ENCODE measurements at places on chromosomes 1 and 21.

DNA sequence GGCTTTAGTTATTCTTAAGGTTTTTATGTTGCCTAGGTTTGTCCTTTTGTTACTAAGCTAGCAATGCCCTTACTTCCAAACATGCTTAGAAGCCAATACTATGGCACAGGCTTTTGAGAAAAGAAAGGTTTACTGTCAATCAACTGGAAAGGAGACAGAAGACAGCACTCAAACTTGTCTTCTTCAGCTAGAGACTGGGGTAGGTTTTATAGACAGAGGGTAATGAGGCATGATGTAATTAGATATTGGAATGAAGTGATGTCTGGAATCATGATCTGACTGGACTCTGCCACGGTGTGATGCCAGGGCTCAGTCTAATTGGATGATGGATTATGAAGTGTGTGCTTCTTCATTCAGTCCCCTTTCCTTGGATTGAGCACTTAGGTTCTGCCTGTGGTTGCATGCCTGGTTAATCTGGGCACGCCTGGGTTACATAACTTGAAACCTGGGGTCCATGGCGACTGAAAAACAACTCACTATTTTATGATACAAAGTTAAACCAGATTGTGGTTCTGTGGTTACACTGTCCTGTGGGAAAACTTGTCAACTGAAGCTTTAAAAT, 625.8 kb downstream of the BRINP3 start:
- DNase-seq: no peak

GRCh38 chr21:42608446-42608845, 45.0 kb upstream of the PDE9A start:
- no peak for DNase-seq

DNA sequence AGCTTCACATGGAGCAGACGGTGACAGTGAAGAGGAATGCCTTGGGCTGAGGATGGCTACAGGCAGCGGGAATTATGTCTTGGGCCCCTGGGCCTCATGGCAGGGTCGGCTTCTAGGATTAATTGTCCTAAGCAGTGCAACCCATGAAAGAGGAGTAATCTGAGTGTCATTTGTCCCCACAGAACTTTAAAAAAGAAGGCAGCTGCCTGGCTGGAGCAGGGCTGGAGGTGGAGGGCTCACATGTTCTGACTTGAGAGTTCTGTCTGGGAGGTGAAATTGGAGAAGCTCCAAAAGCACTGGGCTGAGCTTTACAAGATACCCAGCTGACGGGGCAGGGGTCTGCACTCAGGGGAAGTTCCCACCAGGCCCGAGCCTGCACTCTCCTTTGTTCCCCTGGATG, 22.6 kb downstream of the CACNA1S start:
- no peak for DNase-seq

DNA sequence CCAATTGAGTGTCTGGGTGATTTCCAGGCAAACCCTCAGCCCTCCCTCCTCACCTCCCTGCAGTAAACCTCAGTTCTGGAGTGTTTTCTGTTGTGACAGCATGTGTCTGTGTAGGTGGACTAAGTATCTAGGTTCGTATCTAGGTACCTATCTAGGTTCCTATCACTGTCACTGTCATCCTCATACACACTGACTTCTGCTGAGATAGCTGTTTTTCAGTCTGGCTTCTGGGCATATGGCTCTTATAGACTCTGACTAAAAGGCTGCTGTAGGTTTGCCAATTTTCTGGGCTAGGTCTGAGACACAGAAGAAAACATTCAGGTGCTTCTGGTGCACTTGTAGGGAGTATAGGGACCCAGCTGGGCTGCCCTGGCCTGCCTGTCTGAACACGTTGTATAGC, 8.1 kb upstream of the TRIM67 start:
- DNase-seq: no peak

DNA sequence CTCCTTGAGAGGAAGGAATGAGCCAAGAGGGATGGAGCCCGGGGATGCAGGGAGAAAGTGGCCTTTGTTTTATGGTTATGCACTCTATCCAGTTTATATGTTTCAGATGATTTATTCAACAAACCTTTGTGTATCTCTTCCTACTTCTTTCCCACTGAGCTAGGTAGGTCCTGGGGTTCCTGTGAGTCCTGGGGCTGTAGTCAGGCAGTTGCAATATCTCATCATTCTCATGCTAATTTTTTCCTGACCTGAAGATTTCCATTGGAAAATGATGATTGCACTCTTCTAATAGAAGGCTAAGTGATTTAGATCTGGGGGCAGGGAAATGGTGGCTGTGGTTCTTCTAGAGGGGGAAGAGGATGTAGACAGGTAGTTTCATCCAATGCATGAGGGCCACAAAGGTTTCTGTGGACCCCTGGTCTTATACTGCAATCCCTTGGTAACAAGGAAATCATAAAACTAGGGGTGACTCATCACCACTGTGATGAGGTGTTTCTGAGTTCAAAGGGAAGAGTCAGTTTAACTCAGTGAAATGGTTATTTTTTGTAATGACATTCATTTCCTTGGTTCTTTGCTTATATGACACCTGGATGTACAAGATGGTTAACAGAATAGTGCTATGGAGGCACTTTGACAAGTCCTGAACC, 20.2 kb downstream of the B3GALT5 start:
- no peak for DNase-seq

DNA sequence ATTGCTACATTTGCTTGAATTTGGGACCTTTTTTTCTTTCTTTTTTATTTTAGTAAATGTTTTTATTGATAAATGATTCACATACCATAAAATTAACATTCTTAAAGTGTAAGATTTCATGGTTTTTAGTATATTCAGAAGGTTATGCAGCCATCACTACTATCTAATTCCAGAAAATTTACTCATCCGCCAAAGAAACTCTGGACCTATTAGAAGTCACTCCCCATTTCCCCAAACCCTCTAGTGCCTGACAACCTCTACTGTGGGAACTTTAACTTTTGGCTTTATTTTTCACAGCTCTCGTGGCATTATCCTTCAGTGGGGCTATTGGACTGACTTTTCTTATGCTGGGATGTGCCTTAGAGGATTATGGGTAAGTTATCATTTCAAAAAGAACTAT, 4.5 kb downstream of the LEPR start:
- no peak for DNase-seq

- DNase-seq: peak; percentile 58
Observed at GRCh38 chr1:210332233-210332632, 3.5 kb downstream of the HHAT start.

- DNase-seq: no peak
Observed at GRCh38 chr1:46153228-46153627, 20.8 kb upstream of the PIK3R3 start.

DNA sequence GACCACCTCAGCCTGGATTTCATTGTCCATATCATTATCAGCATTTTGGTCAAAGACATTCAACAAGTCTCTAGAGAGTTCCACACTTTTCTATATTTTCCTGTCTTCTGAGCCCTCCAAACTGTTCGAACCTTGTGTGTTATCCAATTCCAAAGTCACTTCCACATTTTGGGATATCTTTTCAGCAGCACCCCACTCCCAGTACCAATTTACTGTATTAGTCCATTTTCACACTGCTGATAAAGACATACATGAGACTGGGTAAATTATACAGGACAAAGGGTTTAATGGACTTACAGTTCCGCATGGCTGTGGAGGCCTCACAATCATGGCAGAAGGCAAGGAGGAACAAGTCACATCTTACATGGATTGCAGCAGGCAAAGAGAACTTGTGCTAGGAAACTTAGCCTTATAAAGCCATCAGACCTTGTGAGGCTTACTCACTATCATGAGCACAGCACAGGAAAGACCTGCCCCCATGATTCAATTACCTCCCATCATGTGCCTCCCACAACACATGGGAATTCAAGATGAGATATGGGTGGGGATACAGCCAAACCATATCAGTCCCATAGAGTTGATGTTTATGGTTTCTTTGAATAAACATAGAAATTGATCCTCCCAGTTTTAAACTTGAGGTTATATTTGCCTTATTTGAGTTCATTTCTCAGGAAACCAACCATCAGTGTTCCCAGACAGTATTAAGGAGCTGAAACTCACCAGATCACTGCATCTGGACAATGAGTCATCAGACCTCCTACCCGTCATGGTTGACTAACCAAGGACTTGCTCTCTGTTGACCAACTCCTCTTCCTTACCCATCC, 322.7 kb upstream of the DUSP10 start:
- no peak for DNase-seq

DNA sequence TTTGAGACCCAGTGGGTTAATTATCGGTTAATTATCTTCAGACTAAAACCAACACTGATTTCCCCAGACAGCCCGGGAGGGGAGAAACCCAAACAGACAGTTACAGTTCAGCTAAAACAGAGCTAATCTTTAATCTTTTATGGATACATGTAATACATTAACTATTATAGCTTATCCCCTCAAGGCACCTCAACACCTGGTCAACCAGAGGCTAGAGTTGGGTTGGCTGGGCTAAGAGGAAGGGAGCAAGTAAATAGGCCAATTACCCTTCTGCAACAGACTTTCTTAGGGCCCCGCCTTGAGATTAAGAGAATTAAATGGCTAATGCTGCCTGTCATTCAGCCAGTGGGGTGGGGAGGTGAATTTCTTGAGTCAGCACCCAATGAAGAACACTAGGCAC, 6.6 kb upstream of the MED18 start:
- no peak for DNase-seq

DNA sequence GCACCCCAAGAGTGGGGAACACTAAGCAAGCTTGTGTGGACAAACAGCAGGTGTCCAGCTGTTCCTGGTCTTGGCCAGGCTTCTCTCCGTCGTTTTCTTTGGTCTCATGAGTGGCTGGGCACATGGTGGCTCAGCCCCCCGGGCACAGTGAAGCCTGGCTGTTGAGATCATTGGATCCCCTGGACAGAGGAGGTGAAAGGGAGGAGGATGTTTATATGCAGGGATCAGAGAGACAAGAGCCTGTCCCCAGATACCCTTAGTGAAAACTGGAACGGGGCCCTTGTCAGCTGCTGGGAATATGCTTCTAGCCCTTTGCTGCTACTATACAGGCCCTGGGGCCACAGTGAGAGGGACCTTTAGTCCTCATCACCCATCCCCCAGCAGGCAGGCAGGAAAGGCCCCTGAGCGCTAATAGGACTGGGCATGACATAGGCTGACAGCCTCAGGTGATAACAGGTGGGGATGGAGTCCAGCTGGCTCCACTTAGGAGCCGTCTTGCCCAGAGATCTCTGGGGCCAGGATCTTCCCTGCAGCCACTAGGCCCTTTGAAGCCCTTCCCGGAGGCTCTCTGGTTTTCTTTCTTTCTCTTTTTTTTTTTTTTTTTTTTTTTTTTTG, 16.4 kb downstream of the EPHA8 start:
- DNase-seq: no peak

GRCh38 chr1:218034468-218034867, 250.6 kb upstream of the RRP15 start:
- no peak for DNase-seq

DNA sequence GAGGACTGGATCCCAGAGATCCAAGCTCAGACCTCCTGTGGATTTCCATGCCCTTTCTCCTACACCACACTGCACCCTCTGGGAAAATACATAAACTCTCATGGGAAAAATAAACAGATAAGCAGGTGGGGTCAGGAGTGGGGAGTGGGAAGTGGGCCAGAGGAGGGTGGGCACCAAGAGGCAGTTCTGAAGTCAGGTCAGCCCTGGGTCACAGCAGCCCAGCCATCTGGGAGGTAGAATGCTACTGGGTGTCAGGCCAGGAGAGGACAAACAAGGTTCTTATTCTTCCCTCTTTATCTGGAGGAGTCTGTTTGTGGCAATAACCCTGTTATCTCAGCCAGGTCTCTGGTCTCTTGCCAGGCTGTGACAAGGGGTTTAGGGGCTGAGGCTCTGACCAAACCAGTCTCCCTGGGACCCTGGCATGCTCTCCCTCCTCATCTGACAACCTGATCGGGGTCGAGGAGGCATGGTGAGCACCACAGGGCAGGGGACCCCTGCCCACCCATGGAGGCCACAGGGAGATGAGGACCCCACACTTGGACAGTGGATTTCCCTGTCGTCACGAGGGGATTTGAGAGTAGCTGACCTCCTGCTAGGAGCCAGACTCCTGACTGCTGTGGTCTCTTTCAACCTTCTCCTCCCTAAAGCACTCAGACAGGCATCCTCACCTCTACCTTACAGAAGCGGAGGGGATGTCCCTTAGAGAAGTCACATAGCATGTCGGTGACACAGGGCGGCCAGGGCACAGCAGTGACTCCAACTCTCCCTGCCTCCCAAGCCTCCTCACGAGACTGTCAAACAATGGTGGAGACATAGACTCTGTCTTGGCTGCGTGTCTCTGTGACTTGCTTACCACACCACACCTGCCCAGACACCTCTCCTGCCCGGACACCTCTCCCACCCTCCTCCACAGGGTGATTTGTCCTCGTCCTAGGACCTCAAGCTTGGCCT, 51.3 kb upstream of the IFFO2 start:
- no peak for DNase-seq

DNA sequence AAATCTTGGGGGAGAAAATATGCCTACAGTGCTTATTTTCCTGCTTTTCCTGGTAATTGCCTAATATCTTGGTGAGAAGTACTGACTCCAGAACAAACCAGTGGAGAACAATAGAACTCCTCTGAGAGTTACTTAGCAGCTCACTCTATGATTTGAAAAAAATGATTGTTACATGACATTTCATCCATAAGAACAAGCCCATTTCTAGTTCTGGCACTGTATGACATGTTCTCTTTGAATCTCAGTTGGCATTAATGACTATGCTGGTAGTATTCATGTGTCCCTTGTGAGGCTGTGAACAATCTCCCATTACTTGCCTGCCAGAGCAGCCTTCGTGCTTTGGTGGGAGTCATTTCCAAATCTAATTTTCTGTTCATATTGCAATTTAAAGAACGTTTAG, 58.0 kb downstream of the CLIC4 start:
- DNase-seq: no peak

DNA sequence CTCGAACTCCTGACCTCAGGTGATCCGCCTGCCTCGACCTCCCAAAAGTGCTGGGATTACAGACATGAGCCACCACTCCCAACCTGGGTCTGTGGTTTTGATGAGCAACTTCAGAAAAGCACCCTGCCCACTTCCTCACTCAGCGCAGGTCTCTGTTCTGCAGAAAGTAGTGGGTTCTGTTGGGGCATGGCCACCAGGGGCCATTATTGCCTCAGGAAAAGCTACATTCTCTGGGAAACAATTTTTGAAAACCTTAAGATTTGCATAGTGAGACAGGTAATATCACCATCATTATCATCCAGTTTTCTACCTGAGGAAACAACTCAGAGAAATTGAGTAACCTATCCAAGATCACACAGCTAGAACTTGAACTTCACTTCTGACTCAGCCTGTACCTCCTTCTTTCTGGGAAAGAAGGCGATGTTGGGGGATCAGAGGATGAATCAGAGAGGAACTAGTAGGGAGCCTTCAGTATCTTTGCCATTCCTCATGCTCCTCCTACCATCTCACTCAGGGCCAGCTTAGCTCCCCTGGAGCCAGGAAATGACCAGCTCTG, 7.1 kb upstream of the NES start:
- DNase-seq: peak; percentile 65

GRCh38 chr21:35582731-35583130, 477.6 kb downstream of the SETD4 start:
- DNase-seq: no peak

DNA sequence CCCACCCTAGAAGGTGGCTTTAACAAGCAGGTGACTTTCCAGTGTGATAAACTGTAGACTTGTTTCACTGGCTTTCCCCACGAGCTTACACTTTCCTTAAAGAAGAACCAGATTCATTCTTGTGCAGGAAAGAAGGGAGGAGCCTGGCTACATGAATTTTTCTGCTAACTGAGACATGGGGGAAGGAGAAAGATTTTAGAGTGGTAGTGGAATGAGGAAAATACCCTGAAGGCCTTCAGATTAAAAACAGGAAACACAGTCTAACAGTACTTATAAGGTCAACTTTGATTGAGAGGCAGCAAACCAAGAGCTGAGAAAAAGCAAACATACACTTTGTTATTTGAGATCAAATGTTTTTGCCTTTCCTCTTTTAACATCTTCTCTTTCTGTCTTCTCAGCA, 640.9 kb upstream of the PLXNA2 start:
- DNase-seq: no peak

GRCh38 chr1:104132382-104132973, 382.8 kb downstream of the AMY1C start:
- no peak for DNase-seq

Measured in activated CD8-positive, alpha-beta T cell treated with anti-CD3 and anti-CD28 coated beads for 36 hours (primary cell).